ENCODE measurements at places on chromosomes 5 and 9. TPM values are rescaled to one million over a fixed set of nuclear protein-coding genes. Genes with fewer than 3 reads are reported as not detected.
A peak's percentile ranks its signal among the peaks of the same experiment; 100 is the strongest.

DNA sequence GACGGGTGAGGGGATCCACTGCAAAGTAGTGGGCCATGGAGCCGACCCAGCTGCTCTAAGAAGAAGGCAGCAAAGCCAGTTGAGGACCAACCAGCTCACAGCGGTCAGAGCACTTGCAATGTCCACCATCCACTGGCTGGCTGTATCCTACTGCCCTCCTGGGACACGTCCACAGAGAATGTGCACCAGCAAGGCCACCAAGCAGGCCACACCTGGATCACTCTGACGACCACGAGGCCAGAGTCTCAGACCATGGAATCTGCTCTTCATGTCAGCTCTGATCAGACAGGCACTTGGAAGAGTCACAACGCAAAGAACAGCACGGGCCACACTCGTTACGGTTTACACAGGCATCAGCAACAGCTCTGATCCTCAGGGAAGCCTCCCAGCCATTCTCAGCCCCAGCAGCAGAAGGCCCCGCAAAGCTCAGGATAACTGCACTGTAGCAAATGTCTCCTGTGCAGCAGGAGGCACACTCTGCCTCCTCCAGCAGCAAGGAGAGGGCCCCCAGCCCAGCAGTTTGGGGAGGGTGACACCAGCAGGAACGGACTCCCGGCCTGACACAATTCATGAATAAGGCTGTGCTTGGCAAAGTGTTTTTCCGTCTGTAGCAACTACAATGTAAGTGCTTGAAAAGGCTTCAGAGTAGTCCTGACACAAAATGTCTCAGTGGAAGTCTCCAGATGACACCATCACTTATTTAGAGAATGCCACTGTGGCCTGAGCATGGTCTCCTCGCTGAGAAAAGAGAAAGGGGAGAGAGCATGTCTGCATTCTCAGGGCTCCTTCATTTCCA is 15.7 kb downstream of the SEMA4D start:
- no peaks in the 10 kb centered on the region for H3K27me3 ChIP-seq
- H3K4me3 ChIP-seq, result no peak overlapping the region
- H3K4me1 ChIP-seq, result no peaks in the 10 kb centered on the region
- peak; percentile 48 for DNase-seq
- H3K27ac ChIP-seq, result no peak overlapping the region

GRCh38 chr9:121619545-121620324 is 31.7 kb upstream of the DAB2IP start:
- H3K27me3 ChIP-seq, result no peaks in the 10 kb centered on the region
- no peak overlapping the region for H3K4me3 ChIP-seq
- no peak for DNase-seq
- H3K27ac ChIP-seq, result peak overlapping the region; percentile 36
- no peaks in the 10 kb centered on the region for H3K4me1 ChIP-seq

DNA sequence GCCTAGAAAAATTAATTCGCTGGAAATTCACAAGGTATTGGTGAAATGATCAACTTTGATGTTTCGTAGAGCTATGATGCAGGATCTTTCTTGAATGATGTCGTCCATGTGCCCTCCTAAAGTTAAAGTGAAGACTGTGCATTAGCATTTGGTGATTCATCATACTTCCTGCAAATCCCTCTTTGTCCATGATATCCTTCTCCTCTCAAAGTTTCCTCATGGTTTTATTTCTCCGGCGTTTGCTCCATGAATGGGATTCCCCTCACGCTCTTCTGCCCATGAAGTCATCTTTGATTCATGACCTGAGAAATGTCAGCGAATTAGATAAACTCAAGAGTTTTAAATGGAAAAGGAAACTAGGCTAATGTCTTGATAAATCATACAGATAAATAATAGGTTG is 372.7 kb downstream of the PSAT1 start:
- no peaks in the 10 kb centered on the region for H3K4me1 ChIP-seq
- H3K36me3 ChIP-seq, result no peaks in the 10 kb centered on the region
- H3K4me3 ChIP-seq, result no peak overlapping the region
- no peaks in the 10 kb centered on the region for H3K27me3 ChIP-seq
- no peak for DNase-seq

GTF2H2 gene
- 34.2 TPM for total RNA-seq

GRCh38 chr9:97900738-97901565 is 21.3 kb downstream of the TRMO start:
- no peak overlapping the region for H3K4me3 ChIP-seq
- H3K4me1 ChIP-seq, result peaks cover 5% of the 10 kb centered on the region
- peaks cover 40% of the 10 kb centered on the region for H3K36me3 ChIP-seq
- DNase-seq, result no peak
- no peak overlapping the region for H3K27ac ChIP-seq
- no peaks in the 10 kb centered on the region for H3K27me3 ChIP-seq

- H3K27me3 ChIP-seq, result no peaks in the 10 kb centered on the region
- no peak overlapping the region for H3K4me3 ChIP-seq
- no peaks in the 10 kb centered on the region for H3K4me1 ChIP-seq
- no peaks in the 10 kb centered on the region for H3K36me3 ChIP-seq
- no peak overlapping the region for H3K27ac ChIP-seq
Measured at GRCh38 chr5:110048491-110048890, 358.8 kb downstream of the MAN2A1 start.

DNA sequence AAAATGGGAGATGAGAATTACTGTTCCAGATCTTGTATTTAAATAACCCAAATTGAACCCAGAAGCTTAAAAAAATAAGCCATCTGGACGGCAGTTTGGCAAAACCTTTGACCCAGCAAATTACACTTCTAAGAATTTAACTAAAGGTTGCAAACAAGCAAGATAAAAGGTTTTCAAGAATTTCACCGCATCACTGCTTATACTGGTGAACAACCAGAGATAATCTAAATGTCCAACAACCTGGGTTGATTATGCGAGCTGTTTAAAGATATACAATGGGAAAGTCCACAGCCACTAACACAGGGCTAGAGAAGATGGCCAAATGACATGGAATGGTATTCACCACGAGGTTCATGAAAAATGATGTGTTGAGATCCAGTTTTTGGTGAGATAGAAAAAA is 149.3 kb downstream of the GNAQ start:
- no peak overlapping the region for H3K4me3 ChIP-seq
- H3K27me3 ChIP-seq, result no peaks in the 10 kb centered on the region
- H3K36me3 ChIP-seq, result no peaks in the 10 kb centered on the region
- no peak overlapping the region for H3K27ac ChIP-seq
- DNase-seq, result no peak

TICAM2 gene
- total RNA-seq, result 3.6 TPM

DNA sequence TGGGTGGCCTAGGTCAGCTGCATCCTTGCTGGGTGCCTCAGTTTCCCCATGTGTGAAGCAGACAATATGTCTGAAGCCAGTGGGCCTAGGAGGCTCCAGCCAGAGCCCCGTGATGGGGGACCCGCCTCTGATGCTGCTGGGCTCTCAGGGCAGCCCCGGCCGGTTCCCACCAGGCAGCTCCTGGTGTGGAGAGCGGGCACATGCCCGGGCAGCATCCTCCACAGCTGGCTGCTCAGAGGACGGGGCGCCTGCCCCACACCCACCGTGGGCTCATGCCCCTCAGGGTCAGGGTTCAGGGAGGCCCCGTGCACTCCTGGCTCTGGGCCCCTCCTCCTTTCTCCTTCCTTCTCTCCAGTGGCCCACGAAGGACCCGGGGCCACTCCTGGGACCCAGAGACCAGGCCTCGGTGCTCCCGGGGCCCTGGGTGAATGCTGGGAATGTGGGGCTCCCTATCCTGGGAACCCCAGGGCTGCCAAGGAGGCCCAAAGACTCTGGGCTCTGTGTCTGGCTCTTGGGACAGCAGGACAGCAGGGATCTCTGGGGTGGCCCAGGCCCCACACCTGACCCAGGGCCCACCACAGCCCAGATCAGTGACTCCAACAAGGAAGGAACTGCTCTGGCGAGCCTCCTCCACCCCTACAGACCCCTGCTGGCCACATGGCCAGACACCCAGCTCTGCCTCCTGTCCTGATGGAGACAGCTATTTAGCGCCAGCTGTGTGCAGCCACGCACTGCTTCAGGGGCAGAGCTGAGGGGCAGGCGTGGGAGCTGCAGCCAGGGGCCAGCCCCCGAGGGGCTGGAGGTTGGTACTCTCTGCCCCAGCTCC is 39.5 kb upstream of the EGFL7 start:
- H3K27ac ChIP-seq, result no peak overlapping the region
- H3K4me3 ChIP-seq, result no peak overlapping the region
- H3K27me3 ChIP-seq, result no peaks in the 10 kb centered on the region
- DNase-seq, result no peak

DNA sequence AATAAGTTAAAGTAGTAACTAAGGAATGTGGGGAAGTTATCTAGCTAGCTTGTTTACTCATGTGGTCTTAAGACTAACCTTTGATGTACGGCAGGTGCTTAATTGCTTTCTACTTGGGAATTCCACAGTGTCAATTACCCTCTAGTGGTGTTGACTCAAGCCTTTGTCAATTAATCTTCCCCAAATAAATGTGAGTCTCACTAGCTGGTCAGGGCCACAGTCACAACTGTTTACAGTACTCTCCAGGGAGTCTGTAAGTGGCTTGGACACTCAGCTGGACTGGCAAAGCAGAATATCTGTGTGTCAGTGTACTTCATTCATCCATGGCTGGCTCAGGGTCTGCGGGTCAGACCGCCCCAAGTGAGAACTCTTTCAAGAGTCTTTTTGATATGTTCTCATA is 30.8 kb downstream of the SMIM3 start:
- H3K4me3 ChIP-seq, result no peak overlapping the region
- DNase-seq, result no peak
- H3K36me3 ChIP-seq, result no peaks in the 10 kb centered on the region
- no peaks in the 10 kb centered on the region for H3K4me1 ChIP-seq
- no peaks in the 10 kb centered on the region for H3K27me3 ChIP-seq
- no peak overlapping the region for H3K27ac ChIP-seq

- H3K27ac ChIP-seq, result peak overlapping the region; percentile 63
- H3K27me3 ChIP-seq, result no peaks in the 10 kb centered on the region
- no peak overlapping the region for H3K4me3 ChIP-seq
- no peaks in the 10 kb centered on the region for H3K36me3 ChIP-seq
- DNase-seq, result peak; percentile 73
Measured at GRCh38 chr5:96714951-96715451, 52.8 kb downstream of the CAST start.

FOXD4L5 gene
- not detected for total RNA-seq

NEUROG1 gene
- not detected for total RNA-seq

PDE4D gene
- 289 TPM for total RNA-seq

GRCh38 chr5:98069876-98070512 is 703.5 kb upstream of the RGMB start:
- H3K27ac ChIP-seq, result no peak overlapping the region
- DNase-seq, result no peak
- no peaks in the 10 kb centered on the region for H3K36me3 ChIP-seq
- H3K27me3 ChIP-seq, result no peaks in the 10 kb centered on the region
- H3K4me3 ChIP-seq, result no peak overlapping the region

- H3K4me3 ChIP-seq, result no peak overlapping the region
- H3K36me3 ChIP-seq, result no peaks in the 10 kb centered on the region
- peaks cover 25% of the 10 kb centered on the region for H3K4me1 ChIP-seq
- H3K27ac ChIP-seq, result no peak overlapping the region
Measured at GRCh38 chr9:34503406-34503805, 19.4 kb downstream of the ENHO start.

DNA sequence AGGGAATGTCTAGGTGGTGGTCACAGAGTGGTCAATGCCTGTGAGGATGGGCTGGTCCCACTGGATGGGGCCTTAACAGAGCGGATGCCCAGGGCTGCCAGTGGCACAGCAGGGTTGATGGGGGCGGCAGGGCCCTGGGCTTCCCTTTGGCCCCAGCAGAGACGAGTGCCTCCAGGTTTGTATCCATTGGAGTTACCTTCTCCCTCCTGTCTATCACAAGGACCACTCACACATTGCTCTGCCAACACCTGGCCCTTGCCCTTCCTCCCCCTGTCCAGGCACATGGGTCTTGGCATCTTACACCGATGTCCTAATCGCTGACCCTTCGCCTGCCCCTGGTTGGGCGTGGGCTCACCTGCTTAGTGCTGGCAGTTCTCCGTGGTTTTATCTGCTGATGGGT is 26.2 kb upstream of the IRX4 start:
- no peaks in the 10 kb centered on the region for H3K27me3 ChIP-seq
- DNase-seq, result peak; percentile 41
- no peaks in the 10 kb centered on the region for H3K36me3 ChIP-seq
- H3K27ac ChIP-seq, result no peak overlapping the region
- H3K4me3 ChIP-seq, result no peak overlapping the region

GRCh38 chr9:130461218-130461630 is 16.5 kb downstream of the ASS1 start:
- no peak overlapping the region for H3K27ac ChIP-seq
- peaks cover 26% of the 10 kb centered on the region for H3K36me3 ChIP-seq
- H3K27me3 ChIP-seq, result peaks cover 3% of the 10 kb centered on the region
- DNase-seq, result peak; percentile 75
- no peak overlapping the region for H3K4me3 ChIP-seq
- H3K4me1 ChIP-seq, result peaks cover 5% of the 10 kb centered on the region

OTULINL gene
- total RNA-seq, result 5.6 TPM

- no peak overlapping the region for H3K27ac ChIP-seq
- no peaks in the 10 kb centered on the region for H3K27me3 ChIP-seq
- DNase-seq, result no peak
- H3K4me1 ChIP-seq, result peaks cover 28% of the 10 kb centered on the region
- H3K4me3 ChIP-seq, result no peak overlapping the region
- H3K36me3 ChIP-seq, result no peaks in the 10 kb centered on the region
Measured at GRCh38 chr9:16689351-16689938, 181.0 kb downstream of the BNC2 start.

- H3K4me1 ChIP-seq, result no peaks in the 10 kb centered on the region
- no peak overlapping the region for H3K4me3 ChIP-seq
- DNase-seq, result no peak
Measured at GRCh38 chr5:156245895-156246294, 81.1 kb upstream of the SGCD start.

DNA sequence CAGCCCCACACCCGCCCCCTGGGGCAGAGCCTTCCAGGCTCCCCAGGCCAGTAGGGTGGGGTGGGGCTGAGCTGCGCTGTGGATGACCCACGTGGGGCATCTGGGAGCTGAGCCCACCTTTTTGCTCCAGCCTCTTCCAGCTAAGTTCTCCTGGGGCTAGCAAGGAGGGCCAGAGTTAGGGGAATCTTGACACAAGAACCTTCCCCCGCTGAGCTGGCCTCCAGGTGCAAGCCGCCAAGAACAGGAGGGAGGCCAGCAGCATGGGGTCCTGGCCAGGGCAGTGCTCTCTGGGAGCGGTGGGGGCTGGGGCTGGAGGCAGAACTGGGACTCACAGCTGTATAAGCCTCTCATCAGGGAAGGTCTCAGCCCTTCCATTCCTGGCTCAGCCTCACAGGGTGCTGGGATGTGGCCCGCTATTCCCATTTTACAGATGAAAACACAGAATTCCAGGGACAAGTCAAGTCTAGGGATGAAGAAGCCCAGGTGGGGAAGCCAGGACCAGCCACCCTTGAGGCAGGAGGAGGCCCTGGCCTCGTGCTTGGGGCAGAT is 21.5 kb downstream of the SARDH start:
- peaks cover 4% of the 10 kb centered on the region for H3K4me1 ChIP-seq
- H3K27ac ChIP-seq, result no peak overlapping the region
- no peaks in the 10 kb centered on the region for H3K27me3 ChIP-seq
- H3K36me3 ChIP-seq, result no peaks in the 10 kb centered on the region

CREBRF gene
- total RNA-seq, result 47.9 TPM

AQP7 gene
- 8.6 TPM for total RNA-seq

- DNase-seq, result no peak
- no peaks in the 10 kb centered on the region for H3K27me3 ChIP-seq
- H3K4me1 ChIP-seq, result no peaks in the 10 kb centered on the region
- H3K36me3 ChIP-seq, result no peaks in the 10 kb centered on the region
Measured at GRCh38 chr5:80283360-80283759, 27.5 kb upstream of the SERINC5 start.

Data from sigmoid colon (tissue), 7 donors.